ENCODE measurements at places on chromosomes 5 and 9.

DNA sequence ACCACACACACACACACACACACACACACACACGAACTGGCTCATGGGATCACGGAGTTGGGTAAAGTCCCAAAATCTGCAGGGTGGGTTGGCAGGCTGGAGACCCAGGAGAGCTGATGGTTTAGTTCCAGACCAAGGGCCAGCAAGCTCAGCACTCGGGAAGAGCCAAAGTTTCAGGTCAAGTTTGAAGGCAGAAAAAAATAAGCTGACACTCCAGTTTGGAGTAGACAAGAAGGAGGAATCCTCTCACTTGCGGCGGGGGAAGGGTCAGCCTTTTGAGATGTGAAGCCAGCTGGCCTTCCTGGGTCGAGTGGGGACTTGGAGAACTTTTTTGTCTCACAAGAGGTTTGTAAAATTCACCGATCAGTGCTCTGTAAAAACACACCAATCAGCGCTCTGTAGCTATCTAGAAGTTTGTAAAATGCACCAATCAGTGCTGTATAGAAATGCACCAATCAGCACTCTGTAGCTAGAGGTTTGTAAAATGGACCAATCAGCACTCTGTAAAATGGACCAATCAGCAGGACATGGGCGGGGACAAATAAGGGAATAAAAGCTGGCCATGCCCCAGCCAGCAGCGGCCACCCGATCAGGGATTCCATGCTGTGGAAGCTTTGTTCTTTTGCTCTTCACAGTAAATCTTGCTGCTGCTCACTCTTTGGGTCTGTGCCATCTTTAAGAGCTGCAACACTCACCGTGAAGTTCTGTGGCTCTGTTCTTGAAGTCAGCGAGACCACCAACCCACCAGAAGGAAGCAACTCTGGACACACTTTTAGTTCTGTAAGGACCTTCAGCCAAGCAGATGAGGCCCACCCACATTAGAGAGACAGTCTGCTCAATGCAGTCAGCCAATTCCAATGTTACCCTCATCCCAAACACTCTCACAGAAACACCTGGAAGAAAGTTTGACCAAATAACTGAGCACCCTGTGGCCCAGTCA, 37.8 kb upstream of the UNC5A start:
- no peak for DNase-seq

DNA sequence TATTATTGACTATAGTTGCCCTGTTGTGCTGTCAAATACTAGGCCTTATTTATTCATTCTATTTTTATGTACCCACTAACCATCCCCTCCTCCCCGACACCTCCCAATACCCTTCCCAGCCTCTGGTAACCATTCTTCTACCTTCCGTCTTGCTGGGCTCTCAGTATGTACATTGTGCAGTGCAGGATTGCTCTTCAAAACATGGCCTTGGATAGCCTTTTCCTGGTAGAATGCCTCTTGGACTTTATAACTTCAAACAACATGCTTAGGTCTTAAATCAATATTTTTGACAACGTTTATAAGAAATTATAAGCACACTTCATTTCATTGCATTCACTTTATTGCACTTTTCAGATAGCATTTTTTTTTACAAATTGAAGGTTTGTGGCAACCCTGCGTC, 172.6 kb upstream of the ACTBL2 start:
- DNase-seq, result no peak

- no peak for DNase-seq
Observed at GRCh38 chr5:124590686-124591085, 155.8 kb downstream of the ZNF608 start.

DNA sequence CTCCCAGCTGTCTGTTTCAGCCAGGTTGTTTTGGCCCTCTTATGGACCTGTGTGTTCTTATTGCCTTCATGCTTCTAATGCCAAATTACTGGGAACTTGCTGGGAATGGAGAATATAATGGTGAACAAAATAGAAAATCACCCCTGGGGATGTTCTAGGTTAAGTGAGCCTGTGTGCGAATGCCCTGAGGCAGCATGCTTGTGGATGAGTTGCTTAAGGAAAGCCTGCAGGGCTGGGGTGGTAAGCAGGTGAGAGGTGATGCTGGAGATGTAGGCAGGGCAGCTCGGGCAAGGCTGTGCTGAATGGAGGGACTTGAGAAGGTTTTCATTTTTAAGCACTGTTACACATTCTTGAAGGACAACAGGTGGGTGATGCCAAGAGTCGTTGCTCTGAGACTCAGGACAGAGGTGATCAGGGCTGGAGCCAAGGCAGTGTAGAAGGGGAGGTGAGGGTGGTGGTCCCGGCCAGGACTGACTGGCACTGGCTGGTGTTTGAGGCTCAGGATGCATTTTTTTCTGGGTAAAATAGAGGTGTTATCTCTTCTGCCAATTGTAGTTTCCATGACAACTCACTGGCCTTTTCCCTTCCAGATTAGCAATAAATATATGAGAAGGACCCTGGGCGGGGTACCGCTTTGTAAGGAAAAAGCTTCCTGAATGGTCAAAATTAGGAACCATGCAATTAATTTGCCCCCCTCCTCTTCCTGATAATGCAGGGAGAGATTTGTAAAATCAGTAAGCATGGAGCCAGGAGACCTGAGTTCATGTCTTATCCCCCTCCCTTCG, 342.8 kb downstream of the ICE1 start:
- DNase-seq, result no peak

GRCh38 chr5:9624196-9624947, 5.8 kb downstream of the TAS2R1 start:
- DNase-seq, result no peak

- no peak for DNase-seq
Observed at GRCh38 chr5:107361945-107362344, 308.8 kb downstream of the EFNA5 start.

GRCh38 chr5:171513591-171513990, 94.1 kb downstream of the FGF18 start:
- DNase-seq, result no peak

- DNase-seq, result no peak
Observed at GRCh38 chr5:3350781-3351180, 244.9 kb upstream of the IRX1 start.

DNA sequence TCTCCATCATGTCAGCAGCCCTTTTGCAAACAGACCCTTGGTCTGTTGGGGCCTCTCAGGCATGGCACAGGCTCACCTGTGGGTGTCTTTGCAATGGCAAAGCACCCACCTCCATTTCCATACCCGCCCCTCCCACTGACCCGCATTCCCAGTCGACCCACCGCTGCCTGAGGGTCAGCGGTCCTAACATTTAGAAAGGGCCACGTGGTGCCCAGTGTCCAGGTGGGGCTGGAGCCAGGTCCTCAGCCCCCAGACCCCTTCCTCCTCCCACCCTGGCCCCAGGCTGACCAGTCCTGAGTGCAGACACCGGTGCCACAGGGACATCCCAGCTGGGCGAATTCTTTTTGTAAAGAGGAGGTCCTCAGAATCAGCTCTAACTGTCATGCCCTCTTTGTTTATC, 43.3 kb upstream of the CEP72 start:
- no peak for DNase-seq

- DNase-seq, result no peak
Observed at GRCh38 chr5:68795190-68795589, 298.6 kb upstream of the SLC30A5 start.

GRCh38 chr5:173298213-173298926, 29.8 kb downstream of the STC2 start:
- no peak for DNase-seq

DNA sequence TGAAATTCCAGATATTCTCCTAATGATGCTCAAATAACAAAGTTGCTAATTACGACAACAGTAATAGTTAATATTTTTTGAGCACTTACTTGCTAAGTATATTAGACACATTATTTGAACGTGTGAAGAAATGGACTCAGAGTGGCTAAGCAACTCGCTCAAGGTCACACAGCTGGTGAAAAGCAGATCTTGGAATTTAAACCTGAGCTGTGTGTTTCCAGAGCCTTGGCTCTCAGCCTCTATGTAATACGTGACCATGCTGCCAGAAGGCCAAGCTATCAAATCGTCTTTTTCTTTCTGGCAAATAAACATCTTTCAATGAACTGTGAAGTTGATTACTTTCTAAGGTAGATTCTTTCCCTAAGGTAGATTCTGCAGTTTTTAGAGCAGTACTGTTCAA, 61.6 kb downstream of the KCTD16 start:
- no peak for DNase-seq

GRCh38 chr5:1040571-1040970, 32.0 kb downstream of the NKD2 start:
- DNase-seq, result no peak

GRCh38 chr9:36316611-36317317, 58.5 kb upstream of the GNE start:
- DNase-seq, result no peak

DNA sequence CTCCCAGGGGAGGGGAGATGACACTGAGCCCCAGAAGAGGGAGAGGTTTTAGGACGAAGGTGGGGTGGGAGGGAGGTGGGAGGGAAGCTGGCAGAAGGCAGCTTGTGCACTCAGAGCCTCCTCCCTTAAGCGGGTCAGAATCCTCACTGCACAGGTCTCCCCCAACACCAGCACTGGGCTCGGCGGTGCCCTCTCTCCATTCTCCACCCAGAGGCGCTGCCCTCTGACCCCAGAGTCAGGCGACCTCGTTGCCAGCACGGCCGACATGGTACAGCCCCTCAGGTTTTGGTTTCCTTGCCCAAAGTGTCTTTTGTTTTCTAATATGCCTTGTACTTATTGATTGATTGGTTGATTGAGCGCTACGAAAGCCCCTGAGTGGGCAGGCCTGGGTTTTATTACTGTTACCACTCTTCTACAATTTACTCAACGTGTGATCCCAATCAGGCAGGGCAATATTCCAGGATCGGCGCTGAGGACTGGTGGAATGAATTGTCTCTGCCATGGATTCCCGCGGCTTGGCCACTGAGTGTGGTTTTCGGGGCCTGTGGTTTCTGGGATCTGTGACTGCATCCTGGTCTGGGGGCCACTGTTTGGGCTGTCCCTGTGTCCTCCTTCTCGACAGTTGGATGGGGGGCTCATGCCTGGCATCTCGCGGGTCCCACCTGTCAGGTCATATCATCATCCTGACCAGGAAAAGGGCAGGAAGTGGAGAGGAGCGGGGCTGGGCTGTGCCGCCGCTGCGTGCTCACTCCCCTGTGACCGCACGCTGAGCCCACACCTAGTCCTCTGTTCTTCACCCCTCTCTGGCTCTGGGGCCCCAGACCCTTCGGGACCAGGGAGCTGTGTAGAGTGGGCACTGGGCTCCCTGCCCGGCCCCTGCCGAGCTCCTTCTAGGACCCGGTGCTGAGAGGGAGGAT, 9.6 kb upstream of the FCN2 start:
- DNase-seq, result no peak

GRCh38 chr9:137317718-137318511, 15.8 kb upstream of the NRARP start:
- no peak for DNase-seq

- no peak for DNase-seq
Observed at GRCh38 chr5:78509884-78510769, 138.4 kb downstream of the LHFPL2 start.

GRCh38 chr5:10266839-10267238, 16.8 kb downstream of the CCT5 start:
- no peak for DNase-seq

Data from NCI-H2227 treated with DMSO at 0.1 percent for 48 hours (cell line).